ENCODE measurements at places on chromosomes 5 and 9.

- no peak for DNase-seq
These were observed 453.3 kb downstream of the BNC2 start for GRCh38 chr9:16417161-16417560.

DNA sequence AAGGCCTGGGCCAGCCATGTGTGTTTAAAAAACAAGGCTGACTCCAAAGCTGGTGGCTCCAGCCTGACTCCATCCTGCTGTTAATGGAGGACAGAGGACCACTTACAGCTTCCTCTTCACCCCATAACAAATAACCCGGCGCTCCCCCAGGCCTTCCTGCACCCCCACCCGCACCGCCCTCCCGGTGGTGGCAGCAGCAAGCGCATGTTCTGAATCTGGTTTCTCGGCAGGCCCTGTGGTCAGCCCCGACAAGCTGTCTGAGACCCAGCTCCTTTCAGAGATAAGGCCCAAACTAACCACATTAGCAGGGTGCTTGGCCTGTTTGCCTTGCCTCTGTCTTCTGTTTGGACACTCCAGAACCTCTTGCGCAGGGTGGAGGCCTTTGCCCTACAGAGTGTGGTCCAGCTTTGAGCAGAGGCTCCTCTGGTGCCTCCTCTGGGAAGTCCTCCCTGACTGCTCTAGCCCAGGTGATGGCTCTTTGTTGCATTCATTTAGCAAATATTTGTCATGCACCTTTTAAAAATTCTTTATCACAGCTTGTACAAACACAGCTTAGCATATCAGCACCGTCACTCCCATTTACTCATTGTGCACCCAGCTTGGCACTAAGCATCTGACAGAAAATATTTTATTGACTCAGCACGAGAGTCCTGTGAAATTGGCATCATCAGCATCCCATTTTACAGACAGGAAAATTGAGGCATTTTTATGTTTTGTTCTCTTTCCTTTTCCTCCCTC lies 78.4 kb downstream of the NDFIP1 start:
- no peak for DNase-seq

DNA sequence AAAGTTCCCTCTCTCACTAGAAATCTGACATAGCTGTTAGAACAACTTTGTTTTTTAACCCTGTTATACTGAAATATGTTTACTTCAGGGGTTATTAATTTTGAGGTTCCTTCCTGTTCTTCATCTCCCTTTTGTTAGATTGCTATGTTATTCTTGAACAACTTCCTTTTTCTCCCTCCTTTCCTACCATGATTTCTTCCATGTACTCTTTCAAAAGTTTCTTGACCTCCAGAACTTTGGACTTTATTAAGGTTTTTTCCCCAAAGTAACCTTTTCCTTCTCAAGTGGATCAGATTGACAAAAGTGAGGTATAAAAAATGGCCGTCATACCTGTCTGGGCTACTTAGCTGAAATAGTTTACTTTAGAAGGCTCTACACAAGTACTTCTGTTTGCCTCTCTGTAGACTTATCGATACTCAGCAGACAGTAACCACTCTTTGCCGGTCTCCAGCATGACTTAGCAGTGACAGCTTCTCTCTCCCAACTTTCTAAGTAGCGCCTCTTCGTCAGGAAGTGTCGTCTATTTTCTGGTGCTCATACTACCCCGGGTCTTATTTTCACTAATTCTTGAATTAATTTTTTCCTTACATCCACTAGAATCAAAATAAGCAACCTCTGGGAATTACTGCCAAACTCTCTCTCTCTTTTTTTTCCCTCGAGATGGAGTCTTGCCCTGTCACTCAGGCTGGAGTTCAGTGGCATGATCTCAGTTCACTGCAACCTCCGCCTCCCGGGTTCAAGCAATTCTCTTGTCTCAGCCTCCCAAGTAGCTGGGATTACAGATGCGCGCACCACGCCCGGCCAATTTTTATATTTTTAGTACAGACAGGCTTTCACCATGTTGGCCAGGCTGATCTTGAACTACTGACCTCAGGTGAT lies 19.7 kb downstream of the NFIL3 start:
- no peak for DNase-seq

DNA sequence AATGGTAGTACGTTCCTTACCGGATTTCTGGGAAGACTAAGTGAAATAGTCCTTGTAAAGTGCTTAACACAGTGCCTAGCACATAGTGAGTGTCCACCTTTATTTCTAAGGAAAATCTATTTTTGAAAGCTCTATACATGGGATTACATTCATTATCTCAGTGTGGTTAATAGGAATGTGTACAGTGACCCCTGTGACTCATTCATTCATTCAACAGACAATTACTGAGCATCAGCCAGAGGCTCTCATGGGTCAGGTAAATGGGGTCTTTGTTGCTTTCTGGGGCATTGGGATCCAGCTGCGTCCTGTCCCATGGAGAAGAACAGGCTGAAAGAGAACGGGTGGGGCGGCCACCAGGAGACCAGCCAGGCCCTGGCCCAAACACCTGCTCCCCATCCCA lies 226.2 kb upstream of the TBC1D2 start:
- DNase-seq: no peak

Data from posterior cingulate gyrus (tissue), 11 donors.